ENCODE measurements at places on chromosomes 3 and 15.

GRCh38 chr3:13947912-13948311, 68.0 kb upstream of the WNT7A start:
- no peak for DNase-seq

- no peak for DNase-seq
These were observed 63.4 kb downstream of the LRIG1 start for GRCh38 chr3:66437341-66437929.

- no peak for DNase-seq
These were observed 73.5 kb upstream of the CSPG5 start for GRCh38 chr3:47652142-47652541.

DNA sequence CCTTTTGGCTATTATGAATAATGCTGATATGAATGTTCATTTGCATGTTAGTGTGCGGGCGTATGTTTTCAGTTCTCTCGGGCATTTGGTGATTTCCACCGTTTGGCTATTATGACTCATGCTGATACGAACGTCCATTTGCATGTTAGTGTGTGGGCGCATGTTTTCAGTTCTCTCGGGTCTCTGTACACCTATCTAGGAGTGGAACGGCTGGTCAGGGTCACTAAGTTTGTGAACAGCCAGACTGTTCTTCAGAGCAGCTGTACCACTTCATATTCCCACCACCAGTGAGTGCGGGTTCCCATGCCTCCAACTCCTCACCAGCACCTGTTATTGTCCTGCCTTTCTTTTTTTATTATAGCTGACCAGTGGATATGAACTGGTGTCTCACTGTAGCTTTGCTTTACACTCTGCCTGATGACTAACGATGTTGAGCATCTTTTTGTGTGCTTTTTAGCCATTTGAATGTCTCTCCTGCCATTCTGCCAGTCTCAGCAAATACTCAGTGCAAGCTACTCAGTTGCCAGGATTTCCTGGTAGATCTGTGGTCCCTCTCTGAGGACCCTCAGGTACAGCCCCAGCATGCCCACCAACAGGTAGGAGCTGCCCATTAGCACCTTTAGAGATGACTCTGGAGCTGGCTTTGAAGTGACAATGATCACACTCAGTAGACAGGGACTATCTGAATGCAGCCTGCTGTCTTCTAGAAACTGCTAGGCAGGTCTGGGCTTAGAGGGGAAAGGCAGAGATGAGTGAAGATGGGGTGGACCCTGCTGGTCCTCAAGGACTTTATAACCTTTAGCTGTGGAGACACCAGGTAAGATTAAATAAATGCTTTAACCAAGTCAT, 141.1 kb downstream of the XXYLT1 start:
- DNase-seq = no peak

GRCh38 chr3:149203758-149204157, 17.9 kb downstream of the CP start:
- no peak for DNase-seq

GRCh38 chr3:39186692-39187151, 5.7 kb downstream of the XIRP1 start:
- no peak for DNase-seq

- no peak for DNase-seq
These were observed 25.7 kb upstream of the WNT5A start for GRCh38 chr3:55512571-55513343.

- DNase-seq = no peak
These were observed 82.2 kb downstream of the RORA start for GRCh38 chr15:61146931-61147230.

DNA sequence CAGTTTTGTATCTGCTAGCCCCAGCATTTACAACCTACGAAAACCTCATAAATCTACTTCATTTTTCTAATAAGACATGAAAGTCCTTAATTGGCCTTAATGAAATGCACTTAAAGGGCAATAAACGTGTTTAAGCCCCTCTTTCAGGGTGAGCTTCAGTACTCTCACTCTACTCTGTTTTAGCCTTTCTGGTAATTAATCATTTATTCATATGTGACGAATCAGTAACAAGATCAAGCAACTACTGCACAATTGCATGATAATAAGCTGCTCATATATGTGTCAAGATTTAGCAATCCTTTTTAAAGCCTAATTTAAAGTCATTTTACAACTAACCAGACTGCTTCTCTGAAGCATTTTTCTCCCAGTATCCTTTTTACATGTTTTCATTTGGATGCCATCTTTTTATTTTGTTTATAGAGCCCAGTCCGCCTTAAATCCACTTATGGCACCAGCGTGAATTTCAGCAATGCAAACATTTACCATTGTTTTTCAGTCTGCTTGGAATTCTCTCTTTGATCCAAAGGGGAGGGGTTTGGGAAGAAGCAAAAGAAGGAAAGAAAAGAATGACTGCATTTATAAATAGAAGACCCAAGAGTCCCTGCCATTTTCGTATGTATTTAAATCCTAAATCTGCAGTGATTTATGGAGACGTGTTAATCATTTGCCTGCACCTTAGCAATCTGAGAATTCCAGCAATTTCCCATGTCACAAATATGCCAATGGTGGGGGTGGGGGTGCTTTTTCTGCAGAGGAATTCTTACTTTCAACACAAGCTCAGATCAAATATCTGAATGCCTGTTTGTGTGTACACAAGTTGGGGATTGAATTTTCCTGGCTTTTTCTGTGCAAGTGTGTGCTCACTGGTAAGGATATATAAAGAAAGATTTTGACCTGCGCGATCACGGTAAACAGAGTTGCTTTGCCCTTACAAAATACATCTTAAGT, 230.8 kb upstream of the TBC1D5 start:
- no peak for DNase-seq

DNA sequence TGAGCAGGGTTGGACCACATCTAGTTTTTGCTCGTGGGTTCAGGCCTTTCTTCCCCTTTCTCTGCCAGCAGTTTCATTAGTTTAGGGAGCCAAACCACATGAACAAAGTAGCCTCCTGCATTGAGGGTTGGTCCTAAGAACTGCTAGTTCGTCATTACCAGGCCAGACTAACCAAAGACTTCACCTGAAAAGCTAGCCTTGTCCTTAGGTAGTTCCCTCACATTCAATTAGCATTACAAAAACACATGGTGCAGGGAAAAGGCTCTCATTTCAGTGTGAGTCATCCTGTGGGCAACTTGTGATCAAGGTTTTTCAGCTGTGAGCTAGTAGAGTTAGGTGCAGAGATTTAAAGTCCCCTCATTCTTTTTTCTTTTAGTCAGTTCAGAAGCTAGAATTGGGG, 279.3 kb upstream of the CTNNB1 start:
- DNase-seq = no peak

- DNase-seq = no peak
These were observed 28.6 kb upstream of the OR5K4 start for GRCh38 chr3:98325055-98325454.

DNA sequence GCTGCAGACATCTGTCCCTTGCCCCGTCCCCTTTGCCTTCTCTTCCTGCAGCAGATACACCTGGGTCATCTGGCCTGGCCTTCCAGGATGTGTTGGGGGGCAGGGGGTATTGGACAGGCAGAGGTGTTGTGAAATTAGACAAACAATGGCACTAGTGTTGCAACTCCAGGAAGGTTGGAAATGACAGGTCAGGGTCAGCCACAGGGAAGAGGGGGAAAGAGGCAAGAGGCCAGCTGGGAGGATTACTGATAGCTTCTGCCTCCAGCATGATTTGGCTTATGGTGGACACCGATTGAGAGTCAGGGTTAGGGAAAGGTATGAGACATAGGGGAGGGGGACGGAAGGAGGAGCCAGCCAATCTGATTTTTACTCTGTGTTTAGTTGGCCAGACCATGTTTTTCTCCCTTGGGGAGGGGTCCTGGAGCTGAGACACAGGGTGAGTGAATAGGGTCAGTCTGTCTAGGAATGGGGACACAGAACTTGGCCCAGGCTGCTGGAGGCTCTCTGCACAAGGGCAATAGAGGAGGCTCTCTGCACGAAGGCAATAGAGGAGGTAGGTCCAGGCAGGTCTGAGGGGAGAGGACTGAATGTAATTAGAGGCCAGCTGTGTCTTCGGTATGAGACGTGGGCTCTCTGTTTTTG, 3.4 kb upstream of the ATP2B2 start:
- no peak for DNase-seq

GRCh38 chr3:194365526-194365925, 4.0 kb downstream of the LRRC15 start:
- DNase-seq = no peak

DNA sequence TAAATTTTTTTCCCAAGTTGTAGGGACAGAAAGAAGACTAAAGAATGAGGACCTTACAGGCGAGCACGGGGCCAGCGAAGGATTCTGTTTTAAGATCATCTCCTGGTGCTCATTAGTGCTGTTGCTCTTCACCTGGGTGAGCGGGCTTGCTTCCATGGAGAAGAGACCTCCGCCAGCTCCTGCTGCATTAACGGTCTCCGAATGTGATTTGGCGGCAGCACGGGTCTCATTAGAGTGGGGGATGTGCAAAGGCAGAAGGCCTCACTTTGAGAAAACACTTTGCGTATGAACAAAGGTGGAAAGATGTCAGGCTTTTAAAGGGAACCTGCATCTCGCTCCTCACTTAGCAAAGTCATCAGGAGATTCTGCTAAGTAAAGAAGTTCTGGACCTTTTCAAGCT, 753.4 kb upstream of the CFAP20DC start:
- no peak for DNase-seq

- DNase-seq = no peak
These were observed 54.7 kb downstream of the TRPC1 start for GRCh38 chr3:142778541-142778940.

DNA sequence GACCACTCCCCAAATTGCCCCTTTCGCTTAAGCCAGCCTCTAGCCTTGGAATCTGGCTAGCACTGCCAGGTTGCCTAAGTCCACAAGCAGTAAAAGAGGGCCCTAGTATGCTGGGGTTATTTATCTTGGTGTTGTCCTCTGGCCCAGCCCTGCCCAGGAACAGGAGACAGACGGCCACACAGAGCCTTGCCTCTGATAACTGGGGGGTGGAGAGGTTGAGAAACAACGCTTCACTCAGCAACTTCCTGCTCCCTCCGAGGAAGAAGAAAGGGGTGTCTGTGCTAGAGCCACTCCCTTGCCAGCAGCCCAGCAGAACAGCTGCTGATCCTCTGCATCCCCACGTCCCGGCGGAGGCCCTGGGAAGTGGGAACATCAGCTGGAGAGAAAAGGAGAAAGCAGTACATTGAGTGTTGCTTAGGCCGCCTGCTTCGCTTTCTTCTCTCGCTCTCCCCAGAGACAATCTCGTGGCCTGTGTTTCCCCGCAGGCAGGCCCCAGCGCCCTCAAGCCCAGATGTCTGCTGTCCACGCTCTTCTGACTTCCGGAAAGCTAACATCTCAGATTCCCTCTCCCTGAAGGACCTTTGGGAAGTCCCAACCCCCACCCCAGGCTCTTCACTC, 22.6 kb upstream of the C3orf70 start:
- DNase-seq = no peak

- DNase-seq = no peak
These were observed 577.7 kb downstream of the FOXP1 start for GRCh38 chr3:71005702-71006321.

DNA sequence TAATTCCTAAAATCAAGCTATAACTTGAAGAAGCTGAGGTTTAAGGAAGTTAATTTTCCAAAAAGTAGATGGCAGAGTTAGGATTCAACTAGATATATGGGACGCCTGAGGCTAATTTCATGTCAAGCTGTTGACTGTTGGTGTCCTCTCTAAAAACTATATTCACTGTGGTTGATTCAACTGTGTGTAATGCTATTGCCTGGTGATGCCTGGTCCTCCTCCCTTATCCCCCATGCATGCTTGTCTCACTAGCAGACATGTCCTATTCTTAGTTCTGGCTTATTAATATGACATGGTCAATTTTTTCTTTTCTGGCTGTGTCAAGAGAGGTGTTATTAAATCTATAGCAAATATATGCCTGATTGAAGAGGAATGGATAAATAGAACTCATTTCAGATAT, 156.1 kb downstream of the SPATA16 start:
- DNase-seq = no peak

DNA sequence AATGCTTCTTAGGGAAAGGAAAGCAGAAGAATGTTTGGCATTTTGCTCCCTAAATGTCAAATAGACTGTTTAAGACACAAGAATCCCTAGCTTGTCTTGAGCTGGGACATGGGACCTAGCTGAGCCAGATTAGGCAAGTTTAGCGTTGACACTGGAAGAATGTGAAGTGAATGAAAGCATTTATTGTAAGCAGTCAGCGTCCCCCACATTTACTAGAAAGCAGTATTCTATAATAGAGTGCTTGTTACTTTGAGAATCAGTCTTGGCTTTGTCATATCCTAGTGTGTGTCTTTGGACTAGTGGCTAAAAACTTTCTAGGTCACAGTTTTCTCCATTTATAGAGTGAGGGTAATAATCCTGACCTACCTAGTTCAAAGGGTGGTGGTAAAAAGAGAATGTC, 161.6 kb downstream of the ADAMTSL3 start:
- no peak for DNase-seq

GRCh38 chr15:67717776-67718175, 107.5 kb upstream of the SKOR1 start:
- no peak for DNase-seq

DNA sequence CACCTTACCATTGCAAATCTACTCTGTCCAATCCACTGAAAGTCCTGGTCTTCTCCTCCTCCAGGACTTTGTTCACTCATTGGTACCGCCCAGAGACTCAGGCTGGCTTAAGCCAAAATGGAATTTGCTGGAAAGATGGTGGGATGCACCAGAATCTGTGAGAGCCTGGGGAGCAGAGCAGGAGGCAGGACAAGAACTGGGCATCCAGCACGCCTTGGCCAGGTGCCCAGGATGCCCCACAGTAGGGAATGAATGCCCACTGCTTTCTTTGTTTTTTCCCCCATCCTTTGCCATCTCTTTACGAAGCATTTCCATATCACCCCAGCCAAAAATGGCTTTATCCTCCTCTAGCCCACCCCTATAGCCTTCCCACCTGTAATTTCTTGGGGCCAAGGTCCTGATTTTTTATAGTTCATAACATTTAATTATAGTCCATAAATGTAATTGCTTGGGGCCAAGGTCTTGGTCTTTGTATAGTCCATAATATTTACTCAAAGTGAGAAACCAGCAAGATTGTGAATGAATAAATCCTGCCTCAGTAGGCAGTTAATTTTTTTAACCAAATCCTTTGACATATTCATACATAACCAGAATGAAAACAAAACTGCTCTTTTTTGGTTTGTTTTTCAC, 23.3 kb upstream of the IREB2 start:
- DNase-seq = no peak

GRCh38 chr3:64195789-64196188, 29.5 kb downstream of the PRICKLE2 start:
- DNase-seq = no peak

GRCh38 chr3:94693997-94694640, 631.3 kb downstream of the NSUN3 start:
- no peak for DNase-seq

GRCh38 chr3:43686700-43687498, 3.8 kb upstream of the ABHD5 start:
- no peak for DNase-seq

DNA sequence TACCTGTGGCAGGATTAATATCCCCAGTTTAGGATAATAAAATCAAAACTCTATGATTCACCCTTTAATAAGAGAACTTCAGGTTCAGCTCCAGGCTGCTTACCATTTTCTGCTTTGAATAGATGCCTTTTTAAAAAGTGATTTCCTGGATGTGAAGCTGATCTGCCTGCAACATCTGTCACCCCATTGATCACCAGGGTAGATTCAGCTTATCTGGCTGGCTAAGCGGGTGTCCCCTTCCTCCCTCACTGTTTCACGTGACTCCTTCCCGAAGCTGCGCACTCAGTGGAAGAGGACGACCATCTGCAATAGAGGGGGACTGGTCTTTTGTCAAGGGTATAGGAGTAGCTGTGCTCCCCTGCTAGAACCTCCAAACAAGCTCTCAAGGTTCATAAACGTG, 128.1 kb downstream of the IL1RAP start:
- no peak for DNase-seq

- no peak for DNase-seq
These were observed 7.1 kb downstream of the CASR start for GRCh38 chr3:122190525-122190924.

Measured in cortex of kidney (tissue), 1 donor.